ENCODE measurements at places on chromosomes 1 and 21.

- DNase-seq, result no peak
Measured at GRCh38 chr1:77310924-77311323, 29.1 kb downstream of the AK5 start.

DNA sequence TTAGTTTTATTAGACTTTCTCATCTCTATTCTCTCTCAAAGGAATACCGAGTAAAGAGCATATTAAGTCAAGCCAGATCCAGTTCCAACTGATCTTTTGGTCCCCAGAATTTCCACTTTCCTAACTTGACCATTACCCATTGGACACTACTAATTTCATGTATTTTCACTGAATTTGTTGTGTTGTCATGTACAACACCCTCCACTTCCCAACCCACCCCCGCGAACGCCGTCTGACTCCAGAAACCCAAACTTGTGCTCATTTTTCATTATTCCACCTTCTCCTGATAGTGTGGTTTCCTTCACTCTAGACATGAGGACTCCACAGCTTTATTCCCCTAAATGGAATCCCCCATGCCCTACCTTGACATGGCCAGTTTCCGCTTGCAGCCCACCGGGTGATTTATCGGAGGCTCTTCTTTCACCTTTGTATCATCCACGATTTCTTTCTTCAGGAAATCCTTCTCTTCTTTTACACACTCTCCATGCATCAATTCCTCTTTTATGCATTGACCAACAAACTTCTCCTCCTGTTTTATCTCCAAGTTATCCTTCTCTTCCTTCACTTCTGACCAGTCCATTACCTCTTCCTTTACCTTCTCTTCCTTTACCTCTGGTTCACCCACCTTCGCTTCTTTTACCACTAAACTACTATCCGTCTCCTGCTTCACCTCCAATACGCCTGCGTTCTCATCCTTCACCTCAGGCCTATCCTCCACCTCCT lies 805 bp downstream of the ZNHIT6 start:
- no peak for DNase-seq

DNA sequence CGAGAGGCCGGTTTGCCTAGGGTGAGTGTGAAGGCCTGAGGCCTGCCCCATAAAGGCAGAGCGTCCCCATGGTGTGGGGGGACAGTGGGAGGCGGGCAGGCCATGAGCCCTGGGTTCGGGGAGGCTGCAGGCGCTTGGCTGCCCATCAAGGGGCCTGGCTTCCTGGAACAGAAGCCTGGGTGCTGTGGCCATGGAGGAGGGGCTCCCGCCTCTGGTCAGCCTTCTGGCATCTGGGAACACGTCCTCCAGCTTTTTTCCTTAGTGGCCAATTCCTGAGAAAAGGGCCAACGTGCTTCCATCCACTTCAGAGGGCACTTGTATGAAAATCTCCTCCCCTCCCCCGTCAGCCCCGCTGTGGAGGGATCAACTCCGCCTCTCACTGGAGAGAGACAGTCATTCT lies 58.7 kb downstream of the PRDM16 start:
- DNase-seq, result no peak

DNA sequence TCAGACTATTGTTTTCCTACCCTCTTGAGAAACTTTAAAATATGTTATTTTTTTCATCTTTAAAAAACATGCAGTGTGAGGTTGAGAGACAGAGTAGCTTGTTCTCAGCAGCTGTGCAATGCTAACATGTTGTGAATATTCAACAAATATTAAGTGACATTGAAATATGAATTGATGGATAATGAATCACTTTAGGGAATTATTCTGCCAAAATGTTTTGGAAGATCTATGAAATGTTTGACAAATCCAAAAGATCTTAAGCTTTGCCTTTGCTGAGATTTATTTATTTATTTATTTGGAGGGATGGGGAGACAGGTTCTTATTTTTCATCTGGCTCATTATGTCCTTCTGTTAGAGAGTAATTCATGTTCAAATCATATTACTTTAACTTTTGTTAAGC lies 680.1 kb upstream of the CXADR start:
- DNase-seq, result no peak

GRCh38 chr21:35035116-35035515 lies 14.0 kb downstream of the RUNX1 start:
- no peak for DNase-seq

Data from T-helper 9 cell (primary cell).